ENCODE measurements at places on chromosomes 6 and 20.
A peak's percentile ranks its signal among the peaks of the same experiment; 100 is the strongest.

GRCh38 chr6:81366972-81367371, 385.5 kb downstream of the TENT5A start:
- DNase-seq = no peak

- no peak for DNase-seq
Observed at GRCh38 chr6:52526634-52527033, 50.2 kb downstream of the TRAM2 start.

DNA sequence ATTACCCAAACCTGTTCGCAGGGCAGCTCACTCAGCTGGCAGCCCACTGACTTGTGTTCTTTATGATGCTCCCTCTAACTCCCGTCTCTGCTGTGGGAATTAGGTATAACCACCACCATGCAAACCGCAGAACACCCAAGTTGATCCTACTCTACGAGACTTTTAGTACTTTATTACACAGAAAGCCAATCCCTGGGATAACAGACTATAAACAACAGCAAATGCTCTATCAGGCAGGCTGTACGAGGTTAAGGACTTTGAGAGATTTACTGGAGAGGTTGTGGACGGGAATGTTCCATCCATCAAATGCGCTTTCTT, 241.1 kb downstream of the FOXC1 start:
- DNase-seq = no peak

- DNase-seq = no peak
Observed at GRCh38 chr6:161228921-161229591, 44.8 kb downstream of the AGPAT4 start.

DNA sequence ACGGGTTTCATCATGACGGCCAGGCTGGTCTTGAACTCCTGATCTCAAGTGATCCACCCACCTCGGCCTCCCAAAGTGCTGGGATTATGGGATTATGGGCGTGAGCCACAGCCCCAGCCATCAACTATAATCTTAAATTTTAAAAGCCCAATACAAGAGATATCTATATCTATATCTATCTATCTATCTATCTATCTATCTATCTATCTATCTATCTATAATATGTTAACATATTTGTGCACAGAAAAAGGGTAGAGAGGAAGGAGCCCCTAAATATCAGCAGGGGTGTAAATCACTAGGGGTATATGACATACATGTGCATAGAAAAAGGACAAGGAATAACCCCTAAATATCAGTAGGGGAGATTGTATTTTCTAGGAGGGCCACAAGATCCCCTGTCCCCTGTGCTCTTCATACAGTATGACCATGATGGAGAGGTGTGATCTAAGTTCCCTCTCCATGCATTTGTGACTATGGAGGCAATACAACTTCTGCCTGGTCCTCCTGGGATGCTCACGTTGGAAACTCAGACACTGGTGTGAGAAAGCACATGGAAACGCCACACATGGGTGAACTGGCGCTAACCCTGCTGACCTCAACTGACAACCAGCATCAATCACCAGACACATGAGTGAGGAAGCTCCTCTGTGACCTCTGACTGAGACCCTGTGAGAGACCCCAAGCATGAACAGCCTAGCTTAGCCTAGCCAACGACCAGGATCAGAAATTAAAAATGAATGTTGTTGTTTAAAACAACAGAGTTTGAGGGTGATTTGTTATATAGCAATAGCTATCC, 1.2 kb upstream of the SPATS1 start:
- DNase-seq = no peak

DNA sequence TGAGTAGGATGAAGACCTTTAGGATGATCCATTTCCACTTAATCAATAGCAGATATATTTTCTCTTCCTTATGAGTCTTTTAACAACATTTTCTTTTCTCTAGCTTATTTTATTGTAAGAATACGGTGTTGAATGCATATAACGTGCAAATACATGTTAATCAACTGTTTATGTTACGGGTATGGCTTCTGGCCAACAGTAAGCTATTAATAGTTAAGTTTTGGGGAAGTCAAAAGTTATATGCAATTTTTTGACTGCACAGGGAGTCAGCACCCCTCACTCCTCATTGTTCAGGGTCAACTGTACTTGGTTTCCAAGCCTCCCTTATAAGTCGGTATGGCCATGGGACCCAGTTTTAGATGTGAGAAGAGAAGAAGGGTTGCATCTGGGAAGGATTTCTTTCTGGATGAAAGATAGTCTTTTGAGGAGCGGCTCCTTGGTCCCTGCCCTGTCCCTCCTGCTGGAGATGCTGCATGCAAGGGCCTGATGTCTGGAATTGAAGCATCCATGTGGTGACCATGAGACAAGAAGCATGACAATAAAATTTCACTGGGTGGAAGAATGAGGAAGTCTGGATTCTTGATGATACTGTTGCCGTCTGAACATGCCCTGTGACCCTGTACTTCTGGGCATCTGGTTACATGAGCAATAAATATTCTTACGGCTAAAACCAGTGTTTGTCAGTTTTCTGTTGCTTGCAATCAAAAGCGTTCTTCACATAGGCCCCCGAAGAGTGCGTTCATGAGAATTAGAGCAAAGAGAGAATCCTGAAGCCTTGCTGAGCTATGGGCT, 194.7 kb upstream of the PMEPA1 start:
- DNase-seq = no peak

GRCh38 chr6:118122801-118123200, 215.7 kb downstream of the SLC35F1 start:
- no peak for DNase-seq

- DNase-seq = no peak
Observed at GRCh38 chr20:41377275-41377674, 10.7 kb upstream of the EMILIN3 start.

DNA sequence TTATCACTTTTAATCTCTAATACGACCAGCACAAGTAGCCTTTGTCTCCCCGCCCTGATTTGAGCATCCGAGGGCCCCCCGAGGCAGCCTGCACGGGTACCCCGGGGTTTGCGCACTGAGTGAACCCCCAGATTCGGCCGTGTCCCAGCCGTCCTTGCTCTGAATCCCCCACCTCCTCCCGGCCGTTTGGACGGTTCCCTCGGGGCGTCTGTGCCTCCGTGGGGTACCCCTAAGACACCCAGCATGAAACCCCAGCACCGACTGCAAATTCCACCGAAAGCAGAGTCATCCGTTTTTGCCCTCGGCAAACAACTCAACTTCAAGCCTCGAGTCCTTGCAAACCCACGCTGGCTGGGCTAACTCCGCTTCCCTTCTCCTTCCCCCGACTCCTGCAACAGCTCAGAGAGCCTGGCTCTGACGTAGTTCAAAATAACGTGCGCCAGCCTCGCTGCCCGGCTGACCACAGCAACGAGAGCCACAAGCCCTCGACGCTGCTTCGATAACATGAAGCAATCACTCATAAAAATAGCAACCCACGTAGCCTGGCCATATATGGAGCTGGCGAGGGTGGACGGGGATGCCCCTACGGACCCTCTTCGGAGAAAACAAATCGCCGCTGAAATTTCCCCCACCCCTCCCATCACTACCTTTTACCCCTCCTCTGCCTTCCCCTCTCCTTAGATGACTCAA, 764 bp upstream of the SNAP25 start:
- peak; percentile 76 for DNase-seq

GRCh38 chr6:55668591-55668990, 89.6 kb upstream of the HMGCLL1 start:
- DNase-seq = no peak

DNA sequence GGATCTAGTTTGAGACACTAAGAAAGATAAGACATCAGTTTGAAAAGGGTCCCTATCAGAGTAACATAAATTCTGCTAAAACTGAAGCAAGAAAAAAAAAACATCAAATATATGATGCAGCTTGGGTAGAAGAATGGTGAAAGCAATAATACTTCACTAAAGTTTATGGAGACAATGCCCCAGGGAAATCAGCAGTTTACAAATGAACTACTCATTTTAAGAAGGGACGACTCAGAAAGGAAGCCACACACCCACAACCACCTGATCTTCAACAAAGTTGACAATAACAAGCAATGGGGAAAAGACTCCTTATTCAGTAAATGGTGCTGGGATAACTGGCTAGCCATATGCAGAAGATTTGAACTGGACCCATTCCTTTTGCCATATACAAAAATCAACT, 143.5 kb downstream of the TPBG start:
- DNase-seq = no peak

- no peak for DNase-seq
Observed at GRCh38 chr6:16045238-16045637, 83.6 kb upstream of the MYLIP start.

GRCh38 chr20:34815636-34816035, 9.8 kb downstream of the NCOA6 start:
- DNase-seq = no peak

DNA sequence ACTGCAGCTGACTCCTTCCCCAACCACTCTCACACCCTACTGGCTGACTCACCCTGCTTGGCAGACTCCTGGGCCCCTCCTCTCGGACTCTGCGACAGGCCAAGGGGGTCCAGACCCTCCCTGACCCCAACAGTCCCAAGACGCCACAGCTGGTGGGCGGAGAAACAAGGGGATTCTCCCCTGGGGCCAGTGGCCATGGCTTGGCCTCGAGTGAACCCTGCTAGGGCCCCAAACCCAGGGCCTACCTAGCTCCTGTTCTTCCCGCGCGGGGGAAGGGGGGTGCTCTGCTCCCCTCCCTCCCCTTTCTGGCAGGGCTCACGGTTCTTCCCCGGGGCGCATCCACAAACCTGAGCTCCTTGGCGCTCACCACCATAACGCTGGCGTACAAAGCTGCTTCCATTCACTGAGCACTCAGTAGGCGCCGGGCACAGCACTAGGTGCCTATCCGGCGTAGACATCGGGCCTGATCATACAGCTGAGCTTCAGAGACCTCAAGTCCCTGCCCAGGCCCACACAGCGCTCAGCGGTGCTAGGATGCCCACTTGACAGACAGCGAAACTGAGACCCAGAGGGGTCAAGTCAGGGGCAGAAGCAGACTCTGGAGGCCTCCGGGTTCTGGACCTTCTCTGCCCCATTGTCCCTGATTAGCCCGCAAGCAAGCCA, 597 bp downstream of the ADA start:
- DNase-seq = no peak
